ENCODE measurements at places on chromosomes 13 and 19. TPM values are rescaled to one million over a fixed set of nuclear protein-coding genes. Genes with fewer than 3 reads are reported as not detected.

- DNase-seq: no peak
Measured at GRCh38 chr13:100892981-100893380, 218.4 kb upstream of the TMTC4 start.

DNA sequence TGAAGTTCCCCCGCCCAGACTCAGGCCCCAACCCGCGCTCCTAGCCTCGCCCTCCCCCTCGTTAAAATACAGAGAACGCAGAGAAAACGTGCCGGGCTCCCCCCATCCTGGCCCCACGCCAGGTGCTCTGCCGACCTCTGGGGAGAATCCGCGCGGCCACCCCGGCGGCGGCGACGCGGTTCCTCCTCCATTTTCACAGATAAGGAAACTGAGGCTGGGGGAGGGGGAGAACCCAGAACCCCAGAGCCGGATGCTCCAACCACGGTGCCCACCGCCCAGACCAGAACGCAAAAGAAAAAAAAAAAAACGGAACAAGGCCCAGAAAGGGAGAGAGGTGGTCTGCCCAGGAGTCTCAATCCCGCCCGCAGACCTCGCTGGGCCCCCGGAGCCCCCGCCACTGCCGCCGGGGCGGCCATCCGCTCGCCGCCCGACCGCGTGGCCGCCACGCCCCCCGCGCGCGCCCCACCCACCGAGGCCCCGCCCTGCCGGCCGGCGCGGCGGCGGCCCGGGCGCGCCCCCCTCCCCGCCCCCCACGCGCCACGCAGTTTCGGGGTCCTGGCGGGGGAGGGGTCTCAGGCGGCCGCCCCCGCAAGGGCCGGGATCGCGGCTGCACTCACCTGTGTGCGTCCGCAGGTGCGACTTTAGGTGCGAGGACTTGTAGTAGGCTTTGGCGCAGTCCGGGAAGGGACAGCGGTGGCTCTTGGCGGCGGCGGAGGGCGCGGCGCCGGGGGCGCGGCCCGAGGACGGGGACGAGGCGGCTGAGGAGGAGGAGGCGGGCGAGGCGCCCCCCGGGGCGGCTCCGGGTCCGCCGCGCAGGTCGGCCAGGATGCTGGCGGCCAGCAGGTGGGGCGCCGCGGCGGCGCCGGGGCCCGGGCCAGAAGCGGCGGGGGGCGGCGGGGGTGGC, 703 bp downstream of the KLF16 start:
- no peak for DNase-seq

- DNase-seq: no peak
Measured at GRCh38 chr13:85545771-85546170, 253.4 kb downstream of the SLITRK6 start.

DNA sequence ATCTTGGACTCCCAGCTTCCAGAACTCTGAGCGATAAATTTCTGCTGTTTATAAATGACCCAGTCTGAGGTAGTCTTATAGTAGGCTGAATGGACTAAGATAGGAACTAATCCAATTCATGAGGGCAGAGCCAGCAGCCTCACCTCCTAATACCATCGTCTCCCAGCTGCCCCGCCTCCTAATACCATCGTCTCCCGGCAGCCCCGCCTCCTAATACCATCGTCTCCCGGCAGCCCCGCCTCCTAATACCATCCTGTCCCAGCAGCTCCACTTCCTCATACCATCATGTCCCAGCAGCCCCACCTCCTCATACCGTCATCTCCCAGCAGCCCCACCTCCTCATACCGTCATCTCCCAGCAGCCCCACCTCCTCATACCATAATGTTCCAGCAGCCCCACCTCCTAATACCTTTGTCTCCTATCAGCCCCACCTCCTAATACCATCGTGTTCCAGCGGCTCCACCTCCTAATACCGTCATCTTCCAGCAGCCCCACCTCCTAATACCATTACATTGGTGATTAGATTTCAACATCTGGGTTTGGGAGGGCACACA, 2.4 kb upstream of the ARGLU1 start:
- DNase-seq: no peak

DNA sequence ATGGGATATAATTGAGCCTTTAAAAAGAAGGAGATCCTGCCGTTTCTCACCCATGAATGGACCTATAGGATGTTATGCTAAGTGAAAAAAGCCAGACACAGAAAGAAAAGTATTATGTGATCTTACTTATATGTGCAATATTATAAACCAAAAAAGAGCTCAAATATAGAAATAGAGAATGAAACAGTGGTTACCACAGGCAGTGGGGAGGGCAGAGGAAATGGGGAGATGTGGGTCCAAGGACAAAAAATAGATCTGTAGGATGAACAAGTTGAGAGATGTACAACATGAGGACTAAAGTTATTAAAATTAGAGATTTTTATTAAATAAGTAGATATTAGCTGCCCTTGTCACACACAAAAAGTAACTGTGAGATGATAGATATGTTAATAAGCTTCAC, 29.1 kb downstream of the TDRD3 start:
- DNase-seq: no peak

GRCh38 chr19:32977280-32977679, 5.2 kb downstream of the FAAP24 start:
- no peak for DNase-seq

DNA sequence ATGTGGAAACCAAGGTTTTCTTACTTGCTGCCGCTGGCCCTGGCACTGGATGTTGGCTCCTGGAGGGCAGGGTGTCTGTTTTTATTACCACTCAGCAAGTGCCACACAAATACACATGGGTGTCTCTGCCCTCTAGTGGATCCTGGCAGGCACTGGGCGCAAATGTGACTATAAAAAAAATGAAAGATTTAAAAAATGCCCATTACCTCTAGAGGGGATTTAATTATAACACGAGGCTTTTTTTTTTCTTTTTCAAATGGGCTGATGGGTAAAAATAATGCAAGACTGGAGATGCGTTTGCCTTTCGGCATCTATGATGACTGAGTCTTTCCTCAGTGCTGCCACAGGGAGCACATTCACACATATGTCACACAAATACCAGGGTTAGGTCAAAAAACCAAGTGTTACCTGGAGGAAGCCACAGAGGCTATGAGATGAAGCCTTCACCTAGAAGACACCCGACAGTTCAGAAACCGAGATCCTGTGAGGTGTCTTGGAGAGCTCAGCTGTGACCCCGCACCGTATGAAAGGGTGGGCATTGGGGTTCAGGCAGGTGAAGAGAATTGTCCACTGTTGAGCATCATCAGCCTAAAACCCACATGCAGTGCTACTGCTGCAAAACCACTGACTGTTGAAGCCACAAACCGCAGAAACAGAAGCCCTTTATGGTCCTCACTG, 25.7 kb downstream of the CHAMP1 start:
- DNase-seq: no peak

GRCh38 chr13:82356667-82357410, 1525.4 kb downstream of the SLITRK1 start:
- DNase-seq: no peak

DNA sequence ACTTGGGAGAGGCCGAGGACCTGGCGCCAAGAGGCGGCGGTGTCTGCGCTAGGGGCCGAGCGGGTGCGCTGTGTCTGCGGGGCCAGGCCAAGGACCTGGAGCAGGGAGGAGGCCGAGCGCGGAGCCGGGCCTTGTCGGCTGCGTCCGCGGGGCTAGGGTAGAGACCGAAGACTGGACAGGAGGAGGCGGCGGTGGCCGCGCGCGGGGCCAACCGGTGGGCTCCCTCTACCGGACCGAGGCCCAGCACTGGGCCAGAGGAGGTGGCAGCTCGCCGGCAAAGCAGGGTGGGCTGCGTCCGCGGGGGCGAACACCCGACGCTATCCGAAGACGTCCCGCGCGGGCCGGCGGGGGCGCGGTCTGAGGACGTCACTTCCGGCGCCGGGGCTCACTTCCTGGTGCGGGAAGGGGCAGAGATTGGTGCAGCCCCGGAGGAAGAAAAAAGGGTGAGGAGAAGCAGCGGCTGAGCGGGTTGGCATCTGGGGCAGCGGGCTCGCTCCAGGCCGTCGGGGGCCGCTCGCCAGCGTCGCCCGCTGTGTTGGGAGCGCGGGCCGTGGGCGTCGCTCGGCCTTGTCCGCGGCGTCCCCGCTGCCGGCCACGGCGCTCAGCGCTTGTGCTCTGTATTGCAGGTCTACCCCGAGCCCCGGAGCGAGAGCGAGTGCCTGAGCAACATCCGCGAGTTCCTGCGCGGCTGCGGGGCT, 38.3 kb downstream of the ARHGEF7 start:
- peak; percentile 97 for DNase-seq

- DNase-seq: no peak
Measured at GRCh38 chr19:56660381-56661107, 11.0 kb downstream of the ZNF835 start.

DNA sequence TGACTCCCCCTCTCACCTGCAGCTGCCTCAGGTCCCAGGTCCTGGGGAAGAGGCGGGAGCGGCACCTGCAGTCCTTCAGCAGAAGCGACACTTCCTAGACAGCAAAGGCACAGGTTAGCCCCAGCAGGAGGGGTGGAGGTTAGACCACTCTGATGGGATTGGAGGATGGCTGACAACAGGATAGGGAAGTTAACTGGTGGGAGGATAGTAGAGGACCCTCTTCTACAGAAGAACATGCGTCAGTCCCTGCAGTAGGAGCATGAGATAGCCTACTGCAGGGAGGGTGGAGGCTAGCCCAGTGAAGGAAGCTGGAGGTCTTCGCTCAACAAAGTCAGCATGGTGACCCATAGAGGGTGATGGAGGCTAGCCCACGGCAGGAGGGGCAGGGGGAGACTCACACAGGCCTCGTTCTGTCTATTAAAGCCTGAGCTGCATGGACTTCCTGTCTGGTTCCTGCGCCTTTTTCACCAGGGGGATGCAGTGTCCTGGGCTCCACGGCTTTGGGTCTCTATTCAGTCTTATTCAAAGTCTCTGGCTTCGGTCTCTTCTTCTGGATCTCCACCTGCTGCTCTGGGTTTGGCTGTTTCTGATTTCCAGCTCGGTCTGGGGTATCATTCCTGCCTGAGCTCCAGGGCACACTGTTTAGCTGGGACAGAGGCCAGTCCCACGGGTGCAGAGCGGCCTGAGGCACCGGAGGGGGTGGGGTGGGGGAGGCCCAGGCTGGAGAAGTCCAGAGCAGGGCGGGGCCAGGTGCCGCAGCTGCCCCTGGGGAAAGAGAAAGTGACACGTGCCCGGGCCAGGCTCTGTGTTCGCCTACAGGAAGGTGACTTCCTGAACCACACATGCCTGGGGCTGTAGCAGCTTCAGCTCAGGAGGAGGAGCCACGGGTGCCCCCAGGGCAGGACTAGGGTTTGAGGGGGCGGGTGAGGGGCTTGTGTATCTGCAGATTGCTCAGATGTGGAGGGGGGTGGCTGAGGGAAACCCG, 7.3 kb downstream of the IFNL3 start:
- no peak for DNase-seq

- DNase-seq: no peak
Measured at GRCh38 chr19:8490873-8491272, 11.6 kb downstream of the PRAM1 start.

DNA sequence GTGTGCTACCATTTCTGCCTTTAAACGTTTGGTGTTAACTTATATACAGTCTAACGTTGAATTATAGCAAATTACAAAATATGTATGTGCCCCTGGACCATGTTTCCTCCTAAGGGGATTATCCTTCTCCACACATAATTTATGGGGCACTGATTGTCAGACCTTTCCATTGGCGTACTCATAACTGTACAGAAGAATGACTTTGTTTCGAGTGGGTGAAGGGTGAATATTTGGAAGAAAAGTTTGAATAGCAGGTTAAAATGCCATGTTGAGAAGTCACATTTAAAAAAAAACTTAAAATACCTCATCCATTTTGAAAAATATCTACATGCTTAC, 58.8 kb downstream of the SLC10A2 start:
- DNase-seq: no peak

SIAH3 gene
- not detected for total RNA-seq

CATSPERD gene
- not detected for total RNA-seq

FAAP24 gene
- total RNA-seq: 5.5 TPM

Data from osteocyte (in vitro differentiated cells).